ENCODE measurements at places on chromosomes 7 and 10. TPM values are rescaled to one million over a fixed set of nuclear protein-coding genes. Genes with fewer than 3 reads are reported as not detected.

Gene HTR7
- 0.25 TPM for total RNA-seq

GRCh38 chr7:143454091-143454680 lies 10.9 kb downstream of the TAS2R60 start:
- DNase-seq = peak; percentile 22

- DNase-seq = no peak
These were observed 667.1 kb downstream of the INHBA start for GRCh38 chr7:41035794-41036193.

Gene C7orf57
- total RNA-seq = 0.09 TPM

DNA sequence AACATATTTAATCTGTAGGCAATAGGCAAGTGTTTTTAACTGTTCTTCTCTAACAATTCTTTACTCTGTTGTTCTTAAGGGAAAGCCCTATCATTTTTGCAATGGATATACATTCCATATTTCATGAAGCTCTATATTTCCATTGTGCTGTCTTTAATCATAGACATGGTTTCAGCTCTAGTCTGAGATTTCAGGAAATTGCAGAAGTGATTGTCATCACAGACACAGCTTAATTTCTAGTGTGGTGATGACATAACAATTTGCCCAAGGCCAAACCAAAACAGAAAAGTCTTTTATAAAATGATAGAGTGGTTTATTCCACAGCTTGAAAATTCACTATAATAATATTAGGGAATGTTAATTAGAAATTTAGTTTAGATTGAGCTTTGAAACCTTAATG lies 494.1 kb upstream of the SEMA3A start:
- DNase-seq = peak; percentile 65

DNA sequence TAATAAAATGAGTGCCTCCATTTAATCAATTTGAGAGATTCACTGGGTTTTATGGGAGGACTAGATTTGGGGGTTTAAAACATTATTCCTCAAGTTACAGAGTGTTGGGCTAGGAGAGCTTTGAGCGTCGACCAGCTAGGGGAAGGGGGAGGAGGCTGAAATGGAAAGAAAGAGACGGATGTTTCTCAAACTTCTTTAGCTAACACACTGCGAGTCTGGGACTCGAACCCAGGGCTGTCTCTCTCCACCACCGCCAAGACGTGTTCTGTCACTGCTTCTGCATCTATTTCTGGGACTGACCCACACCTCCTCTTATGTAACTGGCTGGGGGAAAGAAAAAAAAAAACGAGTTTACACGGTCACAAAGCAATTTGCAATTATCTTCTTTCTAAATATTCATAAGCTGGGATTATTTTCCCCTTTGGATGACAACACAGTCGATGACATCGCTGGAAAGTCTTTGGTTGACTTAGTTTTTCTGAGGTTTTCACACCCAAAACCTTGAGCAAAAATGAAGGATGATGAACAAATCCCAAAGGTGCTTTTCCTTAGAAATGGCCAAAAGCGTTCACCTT lies 27.2 kb downstream of the CHST15 start:
- DNase-seq = no peak

Gene FAM25A
- not detected for total RNA-seq

DNA sequence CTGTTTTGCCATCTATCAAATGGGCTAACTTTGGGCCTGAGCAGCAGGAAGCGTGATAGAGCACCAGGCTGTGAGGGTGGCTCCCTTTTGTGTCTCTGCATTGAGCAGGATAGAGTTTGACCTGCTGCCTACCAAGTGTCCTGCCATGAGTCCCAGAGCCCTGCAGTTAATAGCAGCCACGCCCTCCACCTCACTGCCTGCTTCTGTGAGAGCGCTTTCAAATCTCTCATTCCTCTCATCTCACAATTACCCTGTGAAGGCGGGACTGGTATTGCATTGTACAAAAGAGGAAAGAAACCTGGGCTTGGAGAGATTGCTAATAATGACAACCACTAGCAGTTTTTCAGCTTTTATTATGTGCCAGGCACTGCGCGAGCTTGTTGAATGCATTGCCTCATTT lies 39.9 kb downstream of the UNC5B start:
- DNase-seq = no peak

DNA sequence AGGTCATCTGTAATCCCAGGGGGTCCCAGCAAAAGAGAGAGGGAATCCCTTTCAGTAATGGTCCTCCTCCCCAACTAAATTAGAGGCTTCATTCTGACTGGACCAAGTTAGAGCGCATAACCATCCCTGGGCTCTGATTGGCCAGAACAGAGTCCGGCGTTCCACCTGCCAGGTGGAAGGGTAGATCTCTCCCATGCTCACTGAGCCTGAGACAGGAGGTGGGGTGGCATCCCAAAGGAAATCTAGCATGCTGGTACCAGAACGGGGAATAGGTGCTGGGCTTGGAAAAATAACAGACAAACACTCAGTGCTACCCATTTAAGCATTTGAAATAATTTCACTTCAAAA lies 21.0 kb upstream of the TSPAN33 start:
- no peak for DNase-seq

Gene FGFBP3
- 1.2 TPM for total RNA-seq

Gene CRTAC1
- total RNA-seq = not detected

DNA sequence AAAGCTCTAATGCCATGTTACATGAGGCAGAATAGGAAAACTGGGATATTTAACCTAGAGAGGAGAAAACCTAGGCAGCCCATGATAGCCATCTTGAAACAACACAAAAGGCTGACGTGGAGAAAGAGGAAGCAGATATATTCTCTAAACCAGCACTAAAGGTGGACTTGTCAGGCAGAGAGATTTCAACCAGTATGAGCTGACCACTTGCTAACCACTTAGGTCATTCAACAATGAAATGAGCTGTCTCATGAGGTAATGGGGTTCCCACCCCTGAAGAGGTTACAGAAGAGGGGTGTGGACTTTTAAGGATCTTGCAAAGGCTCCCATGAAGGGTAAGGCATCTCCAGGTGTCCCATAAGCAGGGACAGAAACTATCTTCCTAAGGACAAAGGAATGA lies 26.8 kb upstream of the EGR2 start:
- DNase-seq = no peak

Gene CFAP70
- total RNA-seq = 1.4 TPM

- no peak for DNase-seq
These were observed 180.0 kb downstream of the PDE1C start for GRCh38 chr7:31890198-31890597.

Gene OR2A42
- not detected for total RNA-seq

Gene BMPER
- total RNA-seq = 157 TPM

- DNase-seq = no peak
These were observed 91.7 kb upstream of the ADCY1 start for GRCh38 chr7:45482451-45482850.

Gene GFRA1
- 0.18 TPM for total RNA-seq

DNA sequence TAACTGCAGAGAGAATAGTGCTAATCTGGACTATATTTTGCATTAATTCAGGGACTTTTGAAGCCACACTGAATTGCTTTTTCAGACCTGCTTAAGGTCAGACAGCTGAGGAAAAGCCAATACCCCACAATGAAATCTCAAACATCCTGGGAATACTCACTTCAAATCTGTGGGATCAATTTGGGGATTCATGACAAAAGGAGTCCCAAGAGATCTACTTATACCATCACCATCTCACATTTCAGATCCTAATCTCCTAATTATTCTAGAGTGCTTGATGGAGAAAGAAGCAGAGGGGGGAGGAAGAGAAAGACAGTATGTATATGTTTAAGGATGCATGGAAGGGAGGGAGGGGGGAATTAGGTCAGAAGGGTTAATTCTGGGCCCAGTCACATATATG lies 202.2 kb downstream of the CACNA2D1 start:
- DNase-seq = no peak

- no peak for DNase-seq
These were observed 125.3 kb downstream of the REEP3 start for GRCh38 chr10:63646491-63646890.
